ENCODE measurements at places on chromosomes 2 and 18.
A peak's percentile ranks its signal among the peaks of the same experiment; 100 is the strongest.

- peak; percentile 56 for DNase-seq
Measured at GRCh38 chr18:23716516-23716915, 27.3 kb downstream of the LAMA3 start.

DNA sequence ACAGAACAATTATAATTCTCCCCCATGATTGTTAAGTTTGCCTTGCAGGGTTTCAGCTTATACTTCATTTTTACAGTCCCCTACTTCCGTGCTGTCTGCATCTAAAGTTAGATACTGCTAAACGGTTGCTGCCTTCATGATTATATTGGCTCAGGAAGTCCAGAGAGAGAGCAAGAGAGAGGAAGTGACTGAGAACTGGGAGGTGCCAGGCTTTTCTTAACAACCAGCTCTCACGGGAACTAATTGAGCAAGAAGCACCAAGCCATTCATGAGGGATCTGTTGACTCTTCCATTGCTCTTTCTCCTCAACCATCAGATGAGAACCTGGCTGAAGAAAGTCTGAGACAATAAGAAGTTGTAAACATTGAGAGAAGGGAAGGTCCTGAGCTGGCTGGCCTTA lies 125.5 kb upstream of the SIX2 start:
- DNase-seq, result no peak

DNA sequence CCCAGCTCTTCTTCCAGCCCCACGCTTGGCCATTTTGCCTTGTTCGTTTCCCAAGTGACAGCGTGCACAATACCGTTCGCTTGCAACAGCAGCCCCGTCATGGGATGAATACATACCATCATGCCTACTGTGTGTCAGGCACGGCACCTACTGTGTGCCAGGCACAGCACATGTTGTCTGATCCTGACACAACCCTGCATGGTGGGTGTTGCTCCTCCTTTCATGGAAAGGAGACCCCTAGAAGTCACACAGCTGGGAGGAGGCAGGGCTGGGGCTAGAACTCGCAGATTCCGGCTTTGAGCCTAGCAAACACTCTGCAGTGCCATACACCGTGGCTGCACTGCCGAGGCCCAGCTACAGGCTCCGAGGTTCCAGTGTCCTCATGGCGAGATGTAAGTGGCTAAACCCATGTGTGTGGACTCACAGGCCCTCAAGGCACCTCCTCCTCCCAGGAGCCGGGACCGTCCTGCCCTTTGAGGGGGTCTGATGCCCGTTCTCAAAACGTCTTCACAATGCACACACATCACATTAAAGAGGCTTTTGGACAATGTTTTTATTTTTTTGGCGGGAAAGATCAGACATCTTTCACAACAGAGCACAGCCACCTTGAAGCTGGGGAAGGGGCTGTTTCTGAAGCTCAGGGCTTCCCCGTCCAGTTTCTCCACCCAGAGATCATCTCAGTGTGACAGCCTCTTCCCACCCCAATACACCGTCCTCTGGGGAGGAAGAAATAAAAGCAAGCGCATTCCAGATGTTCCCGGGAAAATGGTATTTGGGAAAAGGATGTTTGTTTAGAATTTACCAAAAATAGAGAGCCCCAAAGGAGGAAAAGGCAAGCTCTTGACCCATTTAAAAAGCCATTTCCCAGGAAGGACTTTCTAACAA lies 64.9 kb downstream of the HS1BP3 start:
- DNase-seq, result no peak

GRCh38 chr2:223923976-223924375 lies 21.2 kb downstream of the WDFY1 start:
- no peak for DNase-seq

DNA sequence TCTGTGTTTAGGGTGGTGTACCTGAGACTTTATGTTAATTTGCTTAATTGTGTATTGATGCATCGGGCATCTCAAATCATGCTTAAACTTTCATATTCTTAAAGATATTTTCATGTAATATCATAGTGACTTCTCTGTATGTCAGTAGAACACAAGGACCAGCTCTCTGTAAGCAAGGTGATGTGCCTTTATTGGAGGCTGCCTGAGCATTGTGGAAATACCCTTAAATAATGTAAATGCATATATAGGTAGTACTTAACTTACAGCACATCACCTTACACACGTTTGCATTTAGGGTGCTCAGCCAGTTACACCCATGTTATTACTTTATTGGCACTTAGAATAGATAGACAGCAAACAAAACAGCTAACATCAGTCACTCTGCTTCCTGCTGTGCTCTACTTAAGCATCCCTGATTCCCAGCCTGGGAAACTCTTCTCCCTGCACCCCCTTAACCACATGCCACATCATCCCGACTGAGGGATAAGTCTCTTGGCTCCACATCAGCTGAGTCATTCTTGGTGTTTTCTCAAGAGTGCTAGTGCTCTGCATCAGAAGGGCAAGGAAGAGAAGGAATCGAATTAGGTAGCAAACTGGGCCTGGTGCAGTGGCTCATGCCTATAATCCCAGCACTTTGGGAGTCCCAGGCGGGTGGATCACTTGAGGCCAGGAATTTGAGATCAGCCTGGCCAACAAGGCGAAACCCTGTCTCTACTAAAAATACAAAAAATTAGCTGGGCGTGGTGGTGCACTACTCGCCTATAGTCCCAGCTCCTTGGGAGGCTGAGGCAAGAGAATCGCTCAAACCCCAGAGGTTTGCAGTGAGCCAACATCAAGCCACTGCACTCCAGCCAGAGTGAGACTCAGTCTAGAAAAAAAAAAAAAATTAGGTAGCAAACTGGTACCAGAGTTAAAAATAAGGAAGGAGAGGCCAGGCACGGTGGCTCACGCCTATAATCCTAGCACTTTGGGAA lies 108.7 kb downstream of the MAP3K20 start:
- peak; percentile 92 for DNase-seq

GRCh38 chr2:197293252-197294007 lies 17.1 kb downstream of the ANKRD44 start:
- no peak for DNase-seq

DNA sequence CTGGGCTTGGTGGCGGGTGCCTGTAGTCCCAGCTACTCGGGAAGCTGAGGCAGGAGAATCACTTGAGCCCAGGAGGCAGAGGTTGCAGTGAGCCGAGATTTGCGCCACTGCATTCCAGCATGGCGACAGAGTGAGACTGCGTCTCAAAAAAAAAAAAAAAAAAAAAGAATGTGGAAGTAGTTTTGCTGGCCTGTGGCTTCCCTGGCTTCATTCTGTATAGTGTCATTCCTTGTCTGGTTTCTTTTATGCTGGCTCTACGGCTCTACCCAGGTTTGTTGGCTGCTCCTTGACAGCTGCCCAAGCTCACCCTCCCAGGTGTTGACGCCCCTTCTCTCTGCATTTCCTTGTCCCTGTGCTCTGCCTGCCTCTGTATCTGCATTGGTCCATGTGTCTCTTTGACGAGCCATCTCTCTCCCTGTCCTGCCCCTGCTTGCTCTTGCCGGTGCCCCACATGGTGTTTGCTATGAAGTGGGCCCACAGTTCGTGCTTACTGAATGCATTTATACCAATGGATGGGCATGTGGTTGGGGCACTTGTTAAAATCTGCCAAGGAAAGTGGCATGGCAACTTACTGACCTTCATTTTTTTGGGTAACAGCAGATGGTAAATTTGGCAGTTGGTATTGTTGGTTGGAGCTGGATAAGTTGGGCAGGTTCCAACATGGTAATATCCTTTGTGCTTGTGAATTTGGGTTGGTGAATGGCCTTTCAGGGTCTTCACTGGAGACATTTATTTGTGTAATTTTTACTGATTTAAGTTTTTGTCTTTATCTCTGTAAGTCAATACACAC lies 113.9 kb downstream of the MAP4K4 start:
- DNase-seq, result no peak

DNA sequence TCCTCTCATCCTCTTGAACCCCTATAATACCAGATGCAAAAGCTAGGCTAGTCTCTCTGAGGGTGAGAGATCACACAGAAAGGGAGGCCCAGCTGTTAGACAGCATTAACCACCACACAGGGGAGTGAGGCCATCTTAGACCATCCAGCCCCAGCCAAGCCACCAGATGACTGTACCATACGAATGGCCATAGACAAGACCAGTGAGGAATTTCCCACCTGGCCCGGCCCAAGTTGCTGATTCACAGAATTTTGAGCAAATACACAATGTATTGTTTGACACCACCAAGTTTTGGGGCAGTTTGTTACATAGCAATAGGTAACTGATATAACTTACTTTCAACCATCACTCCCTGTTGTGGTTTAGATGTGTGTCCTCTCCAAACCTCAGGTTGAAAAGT lies 98.2 kb upstream of the CTNNA2 start:
- DNase-seq, result no peak

DNA sequence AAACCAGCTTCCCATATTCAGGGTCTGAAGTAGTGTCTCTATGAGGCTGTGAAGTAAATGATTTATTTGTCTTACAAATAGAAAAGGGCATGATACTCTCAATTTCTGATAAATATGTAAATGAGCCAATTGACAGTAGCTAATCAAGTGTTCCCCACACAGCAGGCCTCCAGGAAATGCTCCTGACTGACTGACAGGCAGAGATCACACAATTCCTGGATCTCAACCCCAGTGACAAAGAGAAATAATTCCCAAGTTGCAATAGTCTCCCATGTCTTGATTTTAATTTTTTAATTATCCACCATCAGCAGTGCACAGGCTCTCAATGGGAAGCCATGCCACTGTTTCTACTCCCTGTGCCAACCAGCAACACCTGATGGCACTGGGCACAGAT lies 390.4 kb downstream of the SOX11 start:
- no peak for DNase-seq

- no peak for DNase-seq
Measured at GRCh38 chr2:131966256-131966655, 195.5 kb downstream of the ANKRD30BL start.

- no peak for DNase-seq
Measured at GRCh38 chr18:76449111-76449453, 46.0 kb downstream of the ZNF516 start.

- no peak for DNase-seq
Measured at GRCh38 chr2:211114826-211115455, 558.5 kb downstream of the CPS1 start.

GRCh38 chr2:717661-718060 lies 40.5 kb upstream of the TMEM18 start:
- no peak for DNase-seq

DNA sequence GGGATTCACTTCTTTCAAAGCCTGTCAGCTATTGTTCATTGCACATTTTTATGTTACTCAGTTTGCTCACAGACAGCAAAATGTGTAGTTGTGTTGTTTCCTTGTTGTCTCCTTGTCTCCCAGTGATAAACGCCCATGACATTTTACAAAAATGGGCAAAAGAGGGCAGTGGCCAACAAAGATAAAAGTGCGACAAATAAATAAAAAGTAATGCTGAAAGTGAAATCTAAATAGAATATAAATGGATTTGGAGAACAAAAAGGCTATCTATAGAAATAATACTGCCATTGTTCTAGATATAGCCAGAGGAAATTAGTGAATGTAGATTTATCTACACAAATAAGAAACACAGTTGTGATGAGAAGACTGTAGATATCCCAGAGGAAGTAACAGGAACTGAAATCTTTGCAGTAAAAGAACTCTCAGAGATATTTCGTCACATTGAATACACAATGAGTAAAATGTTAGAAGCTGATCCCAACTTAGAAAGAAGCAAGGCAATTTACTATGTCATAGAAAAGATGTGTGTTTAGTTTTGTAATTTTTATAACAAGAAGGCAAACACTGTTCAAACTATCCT lies 1186.2 kb upstream of the FAM98A start:
- DNase-seq, result no peak

DNA sequence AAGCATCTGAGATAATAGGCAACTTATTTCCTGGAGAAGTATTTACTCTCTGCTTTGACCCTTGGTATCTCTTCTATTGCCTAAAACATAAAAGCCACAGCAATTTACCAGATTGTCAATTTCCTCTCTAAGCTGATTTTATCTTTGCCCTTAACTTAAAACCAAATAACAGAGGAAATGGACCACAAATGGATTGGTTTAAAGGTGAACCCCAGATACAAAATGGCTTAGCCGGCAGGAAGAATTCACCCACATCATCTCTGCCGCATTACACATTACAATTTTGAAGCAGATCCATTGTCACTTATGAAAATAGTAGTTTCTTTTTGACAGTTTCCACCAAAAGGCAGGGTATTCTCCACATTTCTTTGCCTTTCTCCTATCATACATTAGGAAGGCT lies 585.8 kb upstream of the CHAC2 start:
- DNase-seq, result no peak

DNA sequence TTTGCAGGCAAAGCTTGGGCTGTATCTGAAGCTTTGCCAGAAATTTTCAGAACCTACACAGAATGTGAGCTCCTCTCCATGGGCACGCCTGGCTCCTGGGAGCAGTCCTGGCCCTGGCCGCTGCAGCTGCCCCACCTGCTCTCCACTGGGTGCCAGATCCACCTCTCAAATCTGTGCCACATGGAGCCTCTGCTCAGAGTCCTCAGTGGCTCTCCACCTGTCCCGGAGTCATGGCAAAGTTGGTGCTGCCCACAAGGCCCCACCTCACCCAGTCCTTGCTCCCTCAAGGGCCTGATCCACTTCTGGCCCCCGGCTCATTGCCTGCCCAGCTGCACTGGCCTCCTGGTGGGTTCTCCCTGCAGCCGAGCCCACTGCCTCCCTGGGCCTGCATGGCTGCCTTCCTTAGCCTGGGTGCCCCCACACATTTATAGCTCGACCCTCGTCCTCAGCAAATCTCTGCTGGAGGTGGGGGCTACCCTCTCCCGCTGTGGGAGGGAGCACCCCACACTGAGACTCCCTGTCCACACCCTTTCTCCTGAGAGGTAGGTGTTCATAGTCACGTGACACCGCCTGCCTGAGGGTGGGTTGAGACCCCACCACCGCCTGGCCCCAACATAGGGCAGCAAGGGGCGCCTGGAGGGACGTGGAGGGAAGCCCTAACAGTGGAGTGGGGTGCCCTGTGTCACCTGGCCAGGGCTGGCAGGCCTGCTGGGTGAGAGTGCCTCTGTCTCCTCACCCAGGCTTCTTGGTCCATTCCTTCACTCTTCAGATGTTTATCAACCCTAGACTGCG lies 224.1 kb downstream of the SH3RF3 start:
- no peak for DNase-seq

- no peak for DNase-seq
Measured at GRCh38 chr2:43441195-43441594, 154.6 kb downstream of the THADA start.

GRCh38 chr2:44618251-44619023 lies 256.7 kb downstream of the CAMKMT start:
- DNase-seq, result no peak

- no peak for DNase-seq
Measured at GRCh38 chr2:66279024-66279423, 155.9 kb upstream of the MEIS1 start.

DNA sequence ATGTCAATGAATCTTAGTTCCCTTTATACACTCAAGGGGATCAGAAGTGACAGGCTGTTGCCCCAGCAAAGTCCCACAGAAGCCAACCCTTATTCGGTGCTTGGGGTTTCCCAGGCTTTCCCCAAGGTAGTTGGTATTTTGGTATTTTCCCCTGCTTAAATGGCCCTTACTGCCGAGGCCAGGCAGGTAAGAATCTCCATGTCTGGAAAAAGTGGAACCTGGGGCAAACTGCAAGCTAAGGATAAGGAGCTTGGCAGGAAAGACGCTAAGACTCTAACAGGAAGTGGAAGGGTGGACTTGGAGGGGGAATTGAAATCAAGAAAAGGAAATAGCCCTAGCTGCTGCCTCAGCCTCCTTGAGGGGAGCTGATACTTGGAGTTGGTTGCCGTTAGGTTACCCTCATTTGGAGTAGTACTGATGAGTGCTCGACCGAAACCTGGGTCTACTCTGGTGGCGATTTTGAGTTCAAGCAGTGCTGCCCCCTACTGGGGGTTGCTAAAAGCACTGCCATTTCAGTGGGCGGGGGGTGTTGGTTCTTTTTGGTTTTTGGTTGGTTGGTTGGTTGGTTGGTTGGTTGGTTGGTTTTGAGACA lies 3.3 kb upstream of the GPBAR1 start:
- no peak for DNase-seq

GRCh38 chr18:58396144-58396543 lies 232.7 kb downstream of the ALPK2 start:
- DNase-seq, result no peak

All from fibroblast of the conjunctiva (primary cell).